ENCODE measurements at places on chromosomes 4 and X.

- no peak for DNase-seq
Observed at GRCh38 chrX:124016825-124017224, 55.3 kb downstream of the STAG2 start.

GRCh38 chr4:58411904-58412303 lies 1301.7 kb upstream of the IGFBP7 start:
- DNase-seq: no peak

GRCh38 chrX:9339603-9340491 lies 125.0 kb upstream of the TBL1X start:
- no peak for DNase-seq

GRCh38 chr4:8917868-8918783 lies 46.5 kb upstream of the HMX1 start:
- no peak for DNase-seq
